Stimulated activated CD4-positive, alpha-beta T cell treated with anti-CD3 and anti-CD28 coated beads, Interleukin-2, amount 100 ng/mL, for 4 hours (primary cell): ENCODE measurements at places on chromosomes 1 and 21.

DNA sequence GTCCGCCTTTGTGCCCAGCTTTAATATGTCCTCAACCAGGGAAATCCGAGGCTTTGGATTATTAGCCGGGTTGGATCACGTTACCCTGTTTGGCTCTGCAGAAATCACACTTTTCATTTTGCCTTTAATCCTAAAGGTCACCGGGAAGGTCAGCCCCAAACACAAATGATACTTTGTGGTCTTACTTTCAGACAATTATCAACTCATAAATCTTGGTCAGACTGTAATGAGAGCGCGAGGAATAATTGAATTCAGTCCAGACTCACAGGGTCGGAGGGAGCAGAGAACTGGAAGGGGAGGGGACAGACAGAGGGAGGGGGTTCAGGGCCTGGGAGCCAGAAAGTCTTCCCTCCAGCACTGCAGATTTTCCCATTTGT, 91.7 kb upstream of the NFIA start:
- DNase-seq, result no peak

DNA sequence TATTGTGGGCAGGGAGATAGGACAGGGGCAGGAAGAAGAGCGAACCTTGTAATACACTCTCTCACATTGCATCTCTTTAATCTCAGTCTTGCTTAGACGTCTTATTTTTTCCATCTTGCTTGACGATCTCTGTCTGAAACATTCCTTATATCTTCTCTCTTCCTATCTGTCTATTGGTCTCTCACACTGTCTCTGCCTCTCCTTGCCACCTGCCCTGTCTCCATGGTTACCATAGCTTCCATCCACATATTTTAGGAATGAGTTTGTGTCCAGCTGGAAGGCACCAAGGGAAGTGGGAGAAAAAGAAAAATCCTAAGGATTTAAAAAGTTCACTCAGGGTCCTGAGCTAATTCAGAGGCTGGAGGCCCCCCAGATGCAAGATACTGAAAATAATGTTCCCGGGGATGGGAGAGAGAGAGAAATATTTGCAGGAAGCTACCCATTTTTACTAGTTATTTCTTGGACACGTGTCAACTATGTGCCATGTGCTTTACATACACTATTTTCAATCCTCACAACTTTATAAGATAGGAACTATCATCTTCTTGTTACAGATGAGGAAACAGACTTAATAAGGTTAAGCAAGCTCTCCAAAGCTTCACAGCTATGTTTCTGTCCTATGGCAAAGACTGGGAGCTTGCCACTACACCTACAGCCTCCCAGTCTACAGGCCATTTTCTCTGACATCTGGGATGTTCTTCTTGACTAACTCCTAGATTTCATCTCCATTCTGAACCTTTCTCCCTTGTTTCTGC, 933 bp downstream of the ANKRD34A start:
- DNase-seq, result no peak

- DNase-seq, result no peak
Observed at GRCh38 chr1:117638759-117639158, 32.9 kb downstream of the TENT5C start.

GRCh38 chr1:112530832-112531231, 22.1 kb downstream of the WNT2B start:
- DNase-seq, result no peak

DNA sequence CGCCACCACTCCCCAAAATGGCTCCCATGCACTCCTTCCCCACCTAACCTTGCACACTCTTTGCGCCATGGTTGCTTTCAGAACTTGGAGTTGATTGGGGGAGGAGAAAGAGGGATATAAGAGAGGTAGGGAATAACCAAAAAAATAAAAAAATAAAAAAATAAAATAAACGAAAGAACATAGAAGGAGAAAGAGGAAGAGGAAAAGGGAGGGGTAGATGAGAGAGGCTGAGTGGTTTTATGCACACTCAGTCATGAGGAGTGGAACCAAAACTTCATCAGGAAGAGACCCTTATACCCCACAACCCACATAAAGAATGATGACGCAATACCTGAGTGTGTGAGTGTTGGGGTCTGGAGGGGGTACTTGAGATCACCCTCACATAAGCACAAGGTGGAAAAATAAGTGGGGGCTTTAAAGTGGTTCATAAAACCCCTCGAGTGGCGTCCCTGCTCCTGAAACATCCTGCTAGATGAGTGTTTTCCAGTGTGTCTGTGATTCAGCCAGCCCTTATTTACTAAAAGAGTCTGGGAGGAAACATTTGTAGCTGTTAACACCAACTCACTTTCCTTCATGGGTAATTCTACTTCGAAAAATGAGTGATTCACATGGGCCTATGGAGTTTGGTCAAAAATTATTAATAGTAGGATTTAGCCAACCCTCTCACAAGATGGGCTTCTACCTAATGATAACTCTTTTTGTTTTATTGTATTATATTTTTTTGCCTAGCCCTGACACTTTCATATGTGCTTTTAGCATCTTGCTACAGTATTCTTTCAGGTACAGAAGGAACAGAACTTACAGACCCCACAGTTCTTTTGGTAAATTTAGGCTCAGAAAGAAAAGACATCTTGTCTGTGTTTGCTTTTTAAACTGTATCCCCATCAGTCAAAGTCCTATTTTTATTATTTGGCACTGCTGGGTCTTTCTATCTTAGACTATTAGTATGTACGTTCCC, 5.2 kb downstream of the SLAMF1 start:
- DNase-seq, result peak; percentile 42

- no peak for DNase-seq
Observed at GRCh38 chr1:85838238-85838637, 130.0 kb upstream of the ZNHIT6 start.
